ENCODE measurements at places on chromosomes 7 and 10.

- DNase-seq = no peak
Observed at GRCh38 chr10:71747039-71747531, 26.2 kb downstream of the VSIR start.

DNA sequence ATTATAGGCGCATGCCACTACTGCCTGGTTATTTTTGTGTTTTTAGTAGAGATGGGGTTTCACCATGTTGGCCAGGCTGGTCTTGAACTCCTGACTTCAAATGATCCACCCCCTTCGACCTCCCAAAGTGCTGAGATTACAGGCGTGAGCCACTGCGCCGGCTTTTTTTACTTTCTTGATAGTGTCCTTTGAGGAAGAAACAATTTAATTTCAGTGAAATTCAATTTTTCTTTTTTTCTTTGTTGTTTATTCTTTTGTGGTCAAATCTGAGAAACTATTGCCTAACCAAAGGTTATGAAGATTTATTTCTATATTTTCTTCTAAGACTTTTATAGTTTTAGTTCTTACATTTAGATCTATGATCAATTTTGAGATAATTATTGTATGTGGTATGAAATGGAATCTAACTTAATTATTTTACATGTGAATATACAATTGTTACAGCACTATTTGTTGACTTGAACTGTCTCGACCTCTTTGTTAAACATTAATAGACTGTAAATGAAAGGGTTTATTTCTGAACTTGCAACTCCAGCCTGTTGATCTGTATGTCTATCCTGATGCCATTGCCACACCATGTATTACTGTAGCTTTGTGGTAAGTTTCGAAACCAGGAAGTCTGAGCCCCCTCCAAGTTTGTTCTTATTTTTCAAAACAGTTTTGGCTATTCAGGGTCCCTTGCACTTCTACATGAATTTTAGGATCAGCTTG is 19.8 kb upstream of the RASSF4 start:
- no peak for DNase-seq

- DNase-seq = no peak
Observed at GRCh38 chr10:85600744-85601081, 765.9 kb downstream of the GRID1 start.

- DNase-seq = no peak
Observed at GRCh38 chr7:50803359-50804337, 21.0 kb upstream of the GRB10 start.

DNA sequence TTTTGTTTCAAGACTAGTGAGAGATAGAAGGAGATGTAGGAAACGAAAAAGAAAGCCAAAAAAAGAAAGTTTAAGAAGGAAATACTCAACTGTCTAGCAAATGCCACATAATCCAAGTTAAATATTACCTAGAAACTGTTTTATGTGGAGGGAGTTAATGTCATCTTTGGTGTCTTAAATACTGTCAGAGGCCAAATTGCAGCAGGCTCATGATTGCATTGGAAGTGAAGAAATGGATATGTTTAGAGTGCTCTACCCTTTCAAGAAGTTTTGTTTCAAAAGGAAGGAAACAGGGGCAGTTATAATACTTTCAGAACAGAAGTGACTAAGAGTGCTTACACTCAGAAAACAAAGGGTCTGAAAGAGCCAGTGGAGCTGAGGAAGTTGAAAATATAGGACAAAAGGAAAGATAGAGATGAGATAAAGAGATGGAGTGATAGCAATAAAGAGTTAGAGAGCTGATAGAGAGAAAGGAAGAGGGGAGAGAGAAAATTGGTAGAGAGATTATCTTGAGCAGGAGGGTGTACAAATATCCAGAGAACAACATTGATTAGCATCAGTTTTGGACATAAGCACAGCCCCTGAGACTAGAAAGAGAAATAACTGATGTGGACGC is 28.0 kb upstream of the GNAI1 start:
- no peak for DNase-seq

DNA sequence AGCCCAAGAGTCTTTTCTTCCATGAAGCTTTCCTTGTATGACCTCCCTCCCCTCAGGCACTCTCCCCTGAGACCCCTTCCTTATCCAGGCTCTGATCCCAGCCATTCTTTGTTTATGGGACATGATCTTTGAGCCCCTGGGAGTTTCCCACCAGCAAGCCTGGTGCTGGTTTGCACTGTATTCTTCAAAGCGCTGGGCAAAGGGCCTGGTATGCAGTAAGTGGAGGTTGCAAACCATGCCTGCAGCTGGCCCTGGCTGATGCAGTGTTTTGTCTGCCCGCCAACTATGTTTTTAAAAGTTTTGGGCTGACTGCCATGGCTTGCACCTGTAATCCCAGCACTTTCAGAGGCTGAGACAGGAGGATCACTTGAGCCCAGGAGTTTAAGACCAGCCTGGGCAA is 6.8 kb upstream of the NODAL start:
- DNase-seq = no peak

- no peak for DNase-seq
Observed at GRCh38 chr10:119191881-119192280, 13.3 kb upstream of the PRDX3 start.

GRCh38 chr7:151204383-151205032 is 5.8 kb downstream of the H2BK1 start:
- DNase-seq = no peak

DNA sequence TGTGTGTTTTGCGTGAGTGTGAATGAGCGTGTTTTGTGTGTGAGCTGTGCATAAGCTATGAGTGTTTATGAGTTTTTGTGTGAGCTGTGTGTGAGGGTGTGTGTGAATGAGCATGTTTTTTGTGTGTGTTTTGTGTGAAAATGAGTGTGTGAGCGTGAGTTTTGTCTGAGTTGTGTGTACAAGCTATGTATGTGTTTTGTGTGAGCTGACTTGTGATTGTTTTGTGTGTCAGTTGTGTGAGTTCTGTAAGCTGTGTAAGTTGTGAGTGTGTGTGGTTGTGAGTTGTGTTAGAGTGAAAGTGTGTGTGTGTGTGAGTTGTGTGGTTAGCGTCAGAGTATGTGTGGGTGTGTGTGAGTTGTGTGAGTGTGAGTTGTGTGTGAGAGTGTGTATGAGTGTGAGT is 343.2 kb downstream of the PTPRN2 start:
- DNase-seq = no peak

- no peak for DNase-seq
Observed at GRCh38 chr10:86204421-86205305, 161.9 kb downstream of the GRID1 start.

GRCh38 chr7:45721686-45722598 is 147.8 kb downstream of the ADCY1 start:
- no peak for DNase-seq

- DNase-seq = no peak
Observed at GRCh38 chr7:158428131-158428836, 159.3 kb downstream of the PTPRN2 start.

- no peak for DNase-seq
Observed at GRCh38 chr7:47988496-47989386, 9.3 kb upstream of the HUS1 start.

Data from CD4-positive, alpha-beta memory T cell (primary cell).